ENCODE measurements at places on chromosomes 1 and 21. TPM values are rescaled to one million over a fixed set of nuclear protein-coding genes. Genes with fewer than 3 reads are reported as not detected.

The TESK2 gene
- 2.9 TPM for total RNA-seq

The DIO1 gene
- not detected for total RNA-seq

GRCh38 chr1:53771648-53772047, 32.7 kb upstream of the GLIS1 start:
- H3K36me3 ChIP-seq, result peaks cover 14% of the 10 kb centered on the region
- H3K4me3 ChIP-seq, result no peak overlapping the region
- no peak overlapping the region for H3K27ac ChIP-seq
- no peak for DNase-seq
- no peaks in the 10 kb centered on the region for H3K27me3 ChIP-seq
- no peaks in the 10 kb centered on the region for H3K4me1 ChIP-seq

The MMP23B gene
- 2.9 TPM for total RNA-seq

The STXBP3 gene
- total RNA-seq, result 43.2 TPM

DNA sequence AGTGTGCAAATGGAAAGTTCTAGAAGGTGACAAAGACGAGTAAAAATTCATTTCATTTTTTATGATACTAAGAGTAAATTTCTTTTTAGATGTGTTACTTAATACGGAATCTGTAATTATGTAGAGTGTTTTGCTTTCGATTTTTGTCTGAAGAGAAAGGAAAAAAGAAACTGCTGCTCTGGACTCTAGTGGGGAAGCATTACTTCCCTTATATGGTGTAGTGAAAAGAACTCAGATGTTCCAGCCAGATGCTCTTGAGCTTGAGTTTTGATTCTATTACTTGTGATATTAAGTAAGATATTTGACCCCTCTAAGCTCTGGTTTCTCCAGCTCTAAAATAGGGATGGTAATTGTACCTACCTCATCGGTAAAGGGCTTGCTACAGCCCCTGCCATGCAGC, 12.2 kb upstream of the GPR161 start:
- H3K27me3 ChIP-seq, result no peaks in the 10 kb centered on the region
- no peaks in the 10 kb centered on the region for H3K36me3 ChIP-seq
- no peak overlapping the region for H3K4me3 ChIP-seq
- no peaks in the 10 kb centered on the region for H3K4me1 ChIP-seq
